Right lung (tissue), 10 donors: ENCODE measurements at places on chromosomes 16 and 17. TPM values are rescaled to one million over a fixed set of nuclear protein-coding genes. Genes with fewer than 3 reads are reported as not detected.

The LDAF1 gene
- 34.9 TPM for polyA plus RNA-seq

The OTOP2 gene
- not detected for polyA plus RNA-seq

The CYGB gene
- 43.8 TPM for polyA plus RNA-seq

The LGALS3BP gene
- polyA plus RNA-seq, result 202 TPM

The MAF gene
- 90.1 TPM for polyA plus RNA-seq

The RDM1 gene
- polyA plus RNA-seq, result 3.6 TPM

The KRTAP3-2 gene
- polyA plus RNA-seq, result not detected

DNA sequence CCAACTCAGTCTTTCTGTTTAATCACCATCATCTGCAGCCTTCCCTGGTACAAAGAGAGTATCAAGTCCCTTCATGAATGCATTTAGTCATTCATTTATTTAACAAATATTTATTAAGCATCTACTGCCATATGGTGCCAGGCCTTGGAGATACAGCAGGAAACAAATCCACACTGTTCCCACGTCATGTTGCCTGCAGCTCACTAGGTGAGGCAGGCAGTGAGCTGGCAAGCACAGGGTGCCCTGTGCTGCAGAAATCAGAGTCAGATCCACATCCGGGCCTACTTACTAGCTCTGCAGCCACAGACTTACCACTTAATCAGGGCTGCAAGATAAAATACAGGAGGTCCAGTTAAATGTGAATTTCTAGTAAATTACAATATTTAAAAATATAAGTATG, 38.5 kb upstream of the CES5A start:
- no peak for DNase-seq

DNA sequence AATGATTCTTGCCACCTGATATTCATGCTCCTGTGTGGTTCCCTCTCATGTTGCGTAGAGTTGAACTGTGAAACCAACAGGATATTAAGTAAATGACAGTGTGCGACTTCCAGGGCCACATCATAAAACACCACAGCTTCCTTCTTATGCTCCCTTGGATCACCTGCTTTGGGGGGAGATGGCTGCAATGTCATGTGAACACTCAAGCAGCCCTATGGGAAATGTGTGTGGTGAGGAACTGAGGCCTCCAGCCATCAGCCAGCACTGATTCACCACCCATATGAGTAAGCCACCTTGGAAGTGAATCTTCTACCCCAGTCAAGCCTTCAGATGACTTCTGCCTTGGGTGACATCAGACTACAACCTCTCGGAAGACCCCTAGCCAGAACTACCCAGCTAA, 427.5 kb downstream of the UTP18 start:
- DNase-seq, result no peak

DNA sequence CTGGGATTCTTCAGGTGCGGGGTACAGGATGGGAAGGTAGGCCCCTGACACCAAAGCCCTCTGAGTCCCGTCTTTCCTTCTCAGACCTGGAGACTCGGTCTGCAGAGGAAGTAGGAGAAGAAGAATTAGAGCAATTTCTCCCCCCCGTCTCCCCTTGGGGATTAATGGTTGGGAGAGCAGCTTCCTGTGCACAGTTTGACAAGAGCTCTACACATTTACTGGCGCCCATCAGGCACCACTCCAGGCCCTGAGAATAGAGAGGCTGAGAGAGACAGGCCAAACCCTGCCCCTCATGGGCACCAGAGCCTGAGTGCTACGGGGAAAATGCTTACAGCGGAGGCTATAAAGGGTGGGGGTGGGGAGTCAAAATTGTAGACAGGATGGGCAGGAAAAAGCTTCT, 3.5 kb upstream of the C16orf74 start:
- DNase-seq, result no peak

GRCh38 chr16:85750146-85750826, 610 bp downstream of the C16orf74 start:
- DNase-seq, result peak; percentile 84

DNA sequence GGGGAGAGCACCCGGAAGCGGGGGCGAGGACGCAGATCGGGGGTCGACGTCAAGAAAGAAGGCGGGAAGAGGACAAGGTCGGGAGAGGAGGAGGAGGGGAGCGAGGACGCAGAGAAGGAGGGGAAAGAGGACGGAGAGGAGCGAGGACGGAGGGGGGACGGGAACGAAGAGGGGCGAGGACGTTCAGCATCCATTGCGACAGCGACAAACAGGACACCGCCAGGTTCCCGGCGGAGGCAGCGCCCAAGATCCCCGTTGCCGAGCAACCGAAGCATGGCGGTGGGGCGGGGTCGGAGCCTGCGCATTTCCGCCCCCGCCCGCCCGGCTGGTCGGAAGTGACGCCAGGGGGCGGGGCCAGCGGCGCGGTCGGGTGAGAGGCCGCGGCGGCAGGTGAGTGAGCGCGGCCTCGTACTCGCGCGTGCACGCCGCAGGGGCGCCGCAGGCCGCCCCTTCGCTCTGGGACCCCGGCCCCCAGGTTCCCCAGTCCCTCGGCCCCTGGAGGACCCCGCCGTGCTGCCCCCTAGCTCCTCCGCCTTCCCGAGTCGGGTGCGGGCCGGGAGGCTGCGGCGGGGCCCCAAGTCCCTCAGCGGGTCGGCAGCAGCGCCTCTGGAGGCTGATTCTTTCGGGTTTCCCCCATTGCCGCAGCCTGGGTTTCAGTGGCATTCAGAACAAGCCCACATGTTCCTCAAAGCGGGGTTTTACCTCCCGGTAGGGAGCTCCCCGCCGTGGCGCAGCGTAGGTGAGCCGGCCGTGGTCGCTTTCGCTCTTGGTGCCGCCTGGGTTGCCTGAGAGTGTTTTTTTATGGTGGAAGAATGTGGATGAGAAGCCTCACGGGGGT, at the start of gene FAM234A:
Gene FAM234A, plus strand, starts transcription at position 354 of the 838 bp plus-strand sequence. CDS start 19,593 bp downstream, outside the sequence.
- peak; percentile 94 for DNase-seq

DNA sequence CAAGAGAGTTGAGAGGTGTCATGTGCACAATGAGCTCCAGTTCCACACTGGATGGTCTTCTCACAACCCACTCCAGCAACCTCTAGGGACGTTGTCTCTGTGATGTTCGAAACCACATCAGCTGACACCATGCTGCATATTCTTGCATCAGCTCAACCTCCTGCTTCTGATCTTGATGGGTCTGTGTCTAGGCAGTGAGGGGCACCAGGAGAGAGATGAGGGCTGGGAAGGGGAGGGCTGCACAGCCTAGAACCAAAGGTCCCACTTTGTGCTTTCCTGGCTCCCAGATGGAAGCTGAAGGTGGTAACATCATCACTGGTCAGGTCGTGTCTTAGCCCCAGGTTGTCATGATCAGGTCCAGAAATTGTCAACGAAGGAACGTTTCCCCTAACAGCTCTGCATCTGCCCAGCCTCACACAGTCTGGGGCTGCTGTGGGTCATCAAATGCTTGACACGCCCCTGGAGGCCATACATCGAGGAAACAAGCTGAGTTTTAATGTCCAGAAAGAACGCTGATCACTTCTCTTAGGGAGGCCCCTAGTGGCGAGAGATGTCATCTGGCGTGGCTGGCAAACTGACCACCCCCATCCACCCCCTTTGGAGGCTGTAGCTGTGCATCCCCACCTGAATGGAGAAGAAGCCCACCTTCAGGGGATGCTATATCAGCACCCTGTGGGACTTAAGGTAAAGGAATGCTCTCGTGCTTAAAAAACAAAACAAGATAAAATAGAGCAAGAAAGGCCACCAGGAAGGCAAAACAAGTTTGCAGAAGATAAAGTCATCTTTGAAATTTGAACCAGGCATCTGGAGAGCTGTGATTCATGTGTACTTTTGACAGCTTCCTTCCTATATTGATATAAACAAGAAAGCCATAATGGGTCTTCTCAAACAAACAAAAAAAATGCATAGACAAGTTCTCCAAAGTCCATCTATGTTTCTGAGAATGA, 58.3 kb downstream of the WIPI1 start:
- DNase-seq, result no peak

DNA sequence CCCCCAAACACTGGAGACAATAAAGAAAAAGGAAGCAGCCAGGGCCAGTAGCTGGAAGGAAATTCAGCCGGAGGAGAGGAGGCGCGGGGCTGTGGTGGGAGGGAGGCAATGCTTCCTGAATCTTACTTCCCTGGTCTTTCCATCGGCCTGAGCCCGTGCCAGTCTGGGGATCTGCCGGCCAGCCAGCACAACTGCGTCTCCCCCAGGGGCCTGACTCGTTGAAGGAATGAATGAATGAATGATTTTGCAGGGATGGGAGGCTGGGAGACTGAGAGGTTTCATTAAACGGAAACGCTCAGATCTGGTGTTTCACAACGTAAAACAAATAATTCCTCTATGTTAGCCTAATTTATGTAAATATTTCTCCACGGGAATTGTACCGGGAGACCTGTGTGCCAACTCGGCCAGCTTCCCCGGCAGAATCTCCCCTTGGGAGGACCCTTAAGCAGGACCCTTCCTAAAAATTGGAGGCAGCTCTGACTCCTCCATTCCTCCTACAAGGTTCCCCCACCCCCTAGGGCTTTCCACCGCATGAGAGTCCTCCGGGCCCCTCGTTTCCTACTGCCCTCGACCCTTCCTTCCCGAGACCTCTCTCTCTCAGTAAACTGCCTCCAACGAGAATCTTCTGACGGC, 1.3 kb upstream of the BAIAP2 start:
- no peak for DNase-seq

DNA sequence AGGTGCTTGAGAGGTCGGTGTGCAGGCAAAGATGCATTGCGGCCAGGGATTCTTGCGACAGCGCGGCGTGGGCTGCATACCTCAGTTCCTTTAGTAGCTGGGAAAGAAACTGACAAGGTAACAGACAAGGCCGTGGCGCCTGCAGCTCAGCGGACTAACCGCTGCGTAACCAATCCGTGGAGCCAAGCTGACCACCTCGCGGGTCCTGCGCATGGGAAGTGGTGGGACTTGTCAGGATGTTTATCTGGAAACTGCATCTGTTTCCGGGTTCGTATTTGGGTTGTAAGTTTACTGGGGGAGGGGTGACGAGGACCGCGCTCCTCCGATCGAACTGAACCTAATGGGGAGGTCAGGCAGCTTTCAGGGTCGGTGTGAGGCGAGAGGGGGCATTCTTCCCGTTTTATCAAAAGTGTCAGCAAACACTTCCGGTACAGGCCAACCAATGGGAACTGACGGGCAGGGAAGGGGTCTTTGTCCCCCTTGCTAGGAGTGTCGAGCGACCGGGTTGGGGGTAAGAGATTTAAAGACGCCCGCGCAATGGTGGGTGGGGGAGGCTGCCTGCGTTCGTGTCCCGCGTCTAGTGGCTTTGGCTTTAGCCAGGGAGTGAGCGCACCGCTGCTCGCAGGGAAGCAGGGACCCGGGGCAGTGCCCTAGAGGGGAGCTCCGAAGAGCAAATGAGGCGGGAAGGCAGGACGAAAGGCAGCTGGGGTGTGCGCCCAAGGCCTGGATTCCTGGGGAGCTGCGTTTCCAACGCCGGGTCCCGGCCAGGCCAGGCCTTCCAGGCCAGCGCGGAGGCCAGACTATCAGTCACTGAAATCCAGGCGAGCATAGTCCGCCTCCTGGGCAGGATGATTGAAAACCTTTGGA, 7.0 kb downstream of the IRX6 start:
- DNase-seq, result no peak

GRCh38 chr17:8916466-8916865, 49.0 kb upstream of the PIK3R6 start:
- DNase-seq, result no peak

DNA sequence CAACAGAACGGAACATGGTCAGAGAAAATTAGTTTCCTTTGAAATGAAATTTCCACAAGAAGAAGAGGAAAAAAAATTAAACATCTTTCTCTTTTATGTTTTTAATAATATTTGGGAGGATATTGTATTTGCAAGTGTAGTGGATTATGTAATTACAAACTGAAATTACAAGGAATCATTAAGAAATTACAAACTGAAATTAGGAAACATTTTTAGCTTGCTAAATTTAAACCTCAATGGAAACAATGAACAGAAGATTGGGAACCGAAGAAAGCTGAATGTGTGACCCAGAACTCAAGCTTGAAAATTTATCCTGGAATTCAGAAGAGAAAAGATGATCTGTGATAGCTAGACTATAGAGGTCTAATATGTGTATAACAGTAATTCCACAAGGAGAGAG, 4.4 kb upstream of the PIK3R5 start:
- no peak for DNase-seq

DNA sequence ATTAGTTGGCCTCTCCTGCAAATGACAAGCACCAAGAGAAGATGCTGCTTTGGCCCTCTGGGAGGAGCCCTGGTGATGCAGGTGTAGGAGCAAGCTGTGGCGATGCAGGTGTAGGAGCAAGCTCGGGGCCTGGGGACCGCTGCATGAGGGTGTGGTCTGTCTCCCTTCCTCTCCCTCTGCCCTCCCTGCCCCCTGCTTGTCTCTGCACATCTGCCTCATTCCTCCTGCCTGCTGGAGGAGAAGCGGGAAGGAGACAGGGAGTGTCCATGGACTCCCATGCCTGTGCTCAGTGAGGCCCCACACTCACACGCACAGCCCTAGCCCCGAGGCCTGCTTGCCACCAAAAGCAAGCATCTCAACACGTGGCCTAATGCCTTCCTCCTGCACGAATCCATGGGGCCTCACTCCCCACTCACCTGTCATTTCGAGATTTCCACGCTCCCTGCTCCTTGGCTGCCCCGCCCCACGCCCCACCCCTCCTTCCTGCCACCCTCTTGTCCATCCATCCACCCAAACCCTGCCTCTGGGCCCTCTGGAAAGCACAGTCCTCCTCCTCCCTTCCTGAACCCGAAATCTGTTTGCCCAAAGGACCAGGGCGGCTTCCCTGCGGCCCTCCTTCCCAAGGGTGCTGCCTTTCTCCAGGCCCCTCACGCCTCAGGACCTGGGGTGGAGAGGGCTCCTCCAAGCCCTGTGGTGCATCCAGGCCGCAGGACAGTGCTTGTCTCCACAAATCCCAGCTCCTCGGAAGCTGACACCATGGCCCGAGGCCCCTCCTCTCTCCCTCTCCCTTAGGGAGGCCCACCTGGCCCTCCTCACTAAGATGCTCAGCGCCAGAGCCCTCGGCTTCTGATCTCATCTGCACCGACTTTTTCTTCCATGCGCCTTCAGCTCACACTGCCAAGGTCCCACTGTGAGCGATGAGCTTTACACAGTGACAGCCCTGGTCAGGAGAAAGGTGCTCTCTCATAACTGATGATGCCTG, 11.8 kb upstream of the ALDH3A1 start:
- DNase-seq, result no peak

GRCh38 chr16:3092501-3092941, 6.6 kb downstream of the ZSCAN10 start:
- no peak for DNase-seq

GRCh38 chr17:68033636-68034451, 1.7 kb upstream of the KPNA2 start:
- DNase-seq, result peak; percentile 43

- no peak for DNase-seq
Observed at GRCh38 chr16:58492066-58492465, 7.9 kb upstream of the NDRG4 start.
